ENCODE measurements at places on chromosomes 6 and 20.

DNA sequence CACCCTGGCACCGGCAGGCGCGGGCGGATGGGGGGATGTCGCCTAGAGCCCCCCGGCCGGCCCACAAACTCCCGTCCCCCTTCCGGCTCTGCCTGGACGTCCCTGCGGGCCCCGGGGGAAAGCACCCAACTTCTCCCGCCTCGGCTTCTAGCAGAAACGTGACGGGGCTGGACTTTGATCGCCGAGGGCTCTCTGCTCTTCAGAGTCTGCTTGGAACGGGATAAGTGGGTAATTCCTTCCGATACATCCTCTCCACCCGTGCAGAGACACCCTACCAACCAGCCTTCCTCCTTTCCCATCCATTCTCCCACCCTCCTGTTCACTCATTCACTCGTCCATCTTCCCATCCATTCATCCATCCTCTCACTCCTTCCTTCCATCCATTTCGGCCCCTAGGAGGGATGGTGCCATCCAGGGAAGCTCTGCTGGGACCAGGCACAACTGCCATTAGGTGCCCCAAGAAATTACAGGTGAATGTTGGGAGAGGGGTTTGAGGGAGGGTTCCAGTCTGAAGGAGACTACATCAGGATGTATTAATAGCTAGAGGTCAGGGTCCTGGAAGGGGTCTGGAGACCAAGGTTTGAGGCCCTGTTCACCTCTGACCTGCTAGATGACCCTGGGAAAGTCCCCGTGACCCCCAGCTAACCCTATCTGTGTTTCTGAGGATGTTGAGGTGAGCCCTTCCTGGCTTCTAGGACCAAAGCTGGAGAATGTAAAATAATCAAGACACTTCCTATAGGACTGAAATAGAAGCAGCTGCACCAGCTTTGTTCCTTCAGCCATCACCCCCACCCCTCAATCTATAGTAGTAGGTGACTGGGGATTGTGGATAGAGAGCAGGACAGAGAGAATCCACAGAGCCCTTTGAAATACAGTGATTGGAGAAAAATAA lies 538 bp downstream of the TTLL9 start:
- no peak for DNase-seq

DNA sequence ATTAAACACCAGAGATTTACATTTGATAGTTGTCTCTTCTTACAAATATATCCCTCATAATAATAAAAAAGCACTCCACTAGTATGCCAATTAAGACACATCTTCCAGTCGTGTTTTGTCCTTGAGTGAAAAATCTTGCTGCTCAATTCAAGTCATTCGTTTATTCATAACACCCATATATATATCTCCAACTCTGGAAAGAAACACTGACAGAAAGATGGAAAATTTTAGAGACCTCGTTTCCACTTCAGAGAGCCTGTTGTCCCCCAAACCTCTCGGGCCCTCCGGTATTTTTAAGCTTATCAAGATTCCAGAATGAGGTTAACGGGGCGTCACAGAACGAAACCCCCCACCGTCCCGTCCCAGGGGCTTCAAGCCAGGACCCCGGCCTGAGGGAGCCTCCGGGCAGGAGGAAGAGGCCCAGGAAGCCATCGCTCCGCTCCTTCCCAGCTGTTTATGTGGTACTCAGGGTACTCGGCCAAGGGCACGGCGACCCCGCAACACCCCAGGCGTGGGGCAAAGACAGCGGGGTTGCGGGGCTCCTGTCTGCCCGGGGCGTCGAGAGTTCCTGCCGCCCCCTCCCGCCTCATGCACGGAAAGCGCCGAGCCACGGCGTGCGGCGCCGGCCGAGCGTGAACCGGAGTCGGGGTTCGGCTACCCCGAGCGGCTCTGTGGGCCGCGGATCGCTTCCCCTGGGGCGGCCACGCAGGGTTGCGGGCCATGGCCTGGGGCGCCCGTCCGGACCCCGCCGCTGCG lies 623 bp upstream of the SNX9 start:
- no peak for DNase-seq

GRCh38 chr20:43840382-43841070 lies 74.1 kb upstream of the TOX2 start:
- DNase-seq: peak; percentile 72

DNA sequence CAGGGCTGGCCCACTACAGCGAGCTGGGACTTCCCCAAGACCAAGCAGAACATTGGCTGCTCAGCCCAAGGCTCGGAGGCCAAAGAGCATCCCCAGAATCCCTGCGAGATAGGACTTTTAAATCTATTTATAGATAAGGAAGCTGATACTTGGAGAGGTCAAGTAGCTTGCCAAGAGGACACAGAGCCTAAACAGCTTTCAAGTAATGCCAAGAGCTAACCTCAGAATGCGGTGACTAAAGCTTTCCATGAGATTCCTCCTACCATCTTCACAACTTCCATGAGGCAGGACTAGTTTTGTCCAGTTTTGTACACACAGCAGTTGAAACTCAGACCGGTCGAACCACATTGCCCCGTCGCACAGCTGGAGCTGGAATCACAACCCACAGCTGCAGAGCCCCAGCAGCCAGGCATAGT lies 168.1 kb upstream of the TOP1 start:
- DNase-seq: no peak

DNA sequence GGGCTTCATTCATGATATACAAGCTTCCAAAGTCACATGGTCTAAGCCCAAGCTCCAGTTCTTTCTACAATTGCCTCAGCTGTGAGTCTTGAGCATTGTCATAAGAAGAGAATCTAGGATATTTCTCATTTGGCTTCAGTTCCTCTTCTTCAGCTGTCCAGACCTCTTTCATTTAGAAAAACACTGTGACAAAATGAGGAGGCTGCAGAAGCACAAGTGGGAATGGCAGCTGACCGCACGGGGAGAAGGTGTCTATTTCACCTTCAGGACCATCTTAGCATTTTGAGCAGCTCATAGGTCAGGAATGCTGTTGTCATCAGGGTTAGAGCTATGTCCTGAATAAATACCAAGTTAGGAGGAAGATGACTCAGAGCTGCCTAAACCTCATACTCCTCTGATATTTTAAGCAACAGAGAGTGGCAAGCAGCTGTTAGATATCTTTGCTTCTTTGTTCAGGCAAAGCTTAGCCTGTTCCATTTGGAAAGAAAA lies 390.1 kb upstream of the CITED2 start:
- DNase-seq: no peak
